ENCODE measurements at places on chromosomes 2 and 18.
A peak's percentile ranks its signal among the peaks of the same experiment; 100 is the strongest.

DNA sequence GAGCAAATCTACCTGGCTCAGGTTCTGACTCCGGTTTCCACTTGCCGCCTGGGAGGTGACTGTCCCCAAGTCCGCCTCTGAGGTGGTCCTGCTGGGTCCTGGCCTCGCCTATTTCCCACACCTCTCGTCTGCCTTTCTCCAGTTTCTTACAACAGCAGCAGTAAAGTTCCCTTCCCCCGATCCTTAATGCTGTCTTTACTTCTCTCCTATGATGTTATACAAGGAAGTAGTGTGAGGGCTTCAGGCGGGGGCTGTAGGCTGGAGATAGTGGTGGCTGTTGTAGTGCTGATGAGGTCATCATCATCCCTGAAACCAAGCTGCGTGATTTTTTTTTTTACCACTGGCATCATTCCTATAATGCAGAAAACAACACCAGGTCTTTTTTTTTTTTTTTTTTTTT, 18.9 kb downstream of the TGIF1 start:
- no peak for DNase-seq

- DNase-seq: no peak
These were observed 70.4 kb upstream of the CDH19 start for GRCh38 chr18:66674286-66674685.

- DNase-seq: no peak
These were observed 149.7 kb upstream of the ZNF236 start for GRCh38 chr18:76672627-76673026.

DNA sequence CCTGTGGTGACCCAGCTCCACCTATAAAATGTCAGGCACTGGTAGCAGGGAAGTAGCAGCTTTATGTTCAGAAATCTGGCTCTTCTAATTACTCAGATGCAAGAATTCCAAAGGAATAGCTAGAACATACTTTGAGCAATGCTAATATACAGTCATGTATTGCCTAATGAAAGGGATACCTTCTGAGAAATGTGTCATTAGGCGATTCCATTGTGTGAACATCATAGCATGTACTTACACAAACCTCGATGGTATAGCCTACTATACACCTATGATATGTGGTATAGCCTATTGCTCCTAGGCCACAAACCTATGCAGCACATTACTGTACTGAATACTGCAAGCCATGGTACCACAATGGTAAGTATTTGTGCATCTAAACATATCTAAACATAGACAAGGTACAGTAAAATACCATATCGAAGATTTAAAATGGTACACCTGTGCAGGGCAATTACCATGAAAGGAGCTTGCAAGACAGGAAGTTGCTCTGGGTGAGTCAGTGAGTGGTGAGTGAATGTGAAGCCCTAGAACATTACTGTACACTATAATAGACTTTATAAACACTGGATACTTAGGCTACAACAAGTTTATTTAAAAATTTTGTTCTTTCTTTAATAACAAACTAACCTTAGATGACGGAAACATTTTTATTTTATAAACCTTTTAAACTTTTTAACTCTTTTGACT, 50.3 kb upstream of the ETAA1 start:
- no peak for DNase-seq

- no peak for DNase-seq
These were observed 127.9 kb upstream of the SH3BP4 start for GRCh38 chr2:234823877-234824376.

DNA sequence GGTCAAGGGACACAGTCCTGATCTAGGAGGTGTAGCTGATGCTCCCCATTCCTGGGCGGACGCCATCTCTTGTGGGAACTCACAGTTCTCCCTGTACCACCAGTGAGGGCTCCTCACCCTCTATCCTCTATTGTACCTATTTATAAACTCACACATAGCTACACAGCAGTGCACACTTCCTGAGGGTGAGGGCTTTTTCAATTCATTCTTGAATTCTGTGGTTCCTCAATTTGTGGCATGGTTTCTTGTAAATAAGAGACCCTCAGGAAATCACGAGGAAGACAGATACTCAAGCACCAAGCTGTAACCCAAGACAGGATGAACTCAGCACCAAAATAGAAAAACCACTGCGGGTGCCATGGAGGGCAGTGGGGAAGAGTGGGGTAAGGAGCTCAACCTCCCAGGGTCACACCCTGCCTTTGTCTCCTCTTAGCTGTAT, 245.9 kb upstream of the PXDN start:
- no peak for DNase-seq

- no peak for DNase-seq
These were observed 24.7 kb upstream of the FAM124B start for GRCh38 chr2:224426656-224427055.

DNA sequence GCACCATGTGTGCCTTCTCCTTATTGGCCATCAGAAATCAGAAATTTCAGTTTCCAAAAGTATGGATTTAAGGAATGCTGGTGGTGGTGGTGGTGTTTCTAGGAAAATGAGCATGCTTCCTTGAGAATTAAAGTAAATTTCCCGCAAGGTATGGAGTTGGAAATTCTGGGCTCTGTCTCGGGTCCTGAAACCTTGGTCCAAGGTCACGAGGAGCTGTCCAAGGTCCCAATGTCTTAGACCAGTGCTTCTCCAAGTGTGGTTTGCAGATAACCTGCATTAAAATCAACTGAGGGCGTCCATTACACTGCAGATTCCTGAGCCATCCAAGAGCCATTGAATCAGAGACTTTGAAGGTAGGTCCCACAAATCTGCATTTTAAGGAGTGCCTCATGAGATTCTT, 210.9 kb upstream of the PKDCC start:
- DNase-seq: peak; percentile 28

DNA sequence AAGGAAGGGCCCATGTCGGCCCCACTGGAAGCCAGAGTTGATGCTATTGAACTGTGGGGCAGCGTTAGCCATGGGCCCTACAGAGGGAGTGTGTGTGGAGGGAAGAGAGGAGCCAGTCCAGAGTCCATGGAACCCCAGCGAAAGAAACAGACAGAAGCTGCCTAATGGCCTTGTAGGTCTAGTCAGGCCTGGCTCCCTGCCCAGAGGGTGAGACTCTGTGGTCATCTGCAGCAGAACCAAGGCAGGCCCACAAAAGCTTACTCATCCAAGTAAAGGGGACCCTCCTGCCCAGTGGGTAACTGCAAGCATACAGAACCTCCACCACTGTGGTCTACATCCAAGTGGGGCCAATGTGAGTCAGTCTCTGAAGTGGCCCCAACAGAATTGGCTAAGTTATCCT, 439.8 kb downstream of the TGIF1 start:
- DNase-seq: no peak

DNA sequence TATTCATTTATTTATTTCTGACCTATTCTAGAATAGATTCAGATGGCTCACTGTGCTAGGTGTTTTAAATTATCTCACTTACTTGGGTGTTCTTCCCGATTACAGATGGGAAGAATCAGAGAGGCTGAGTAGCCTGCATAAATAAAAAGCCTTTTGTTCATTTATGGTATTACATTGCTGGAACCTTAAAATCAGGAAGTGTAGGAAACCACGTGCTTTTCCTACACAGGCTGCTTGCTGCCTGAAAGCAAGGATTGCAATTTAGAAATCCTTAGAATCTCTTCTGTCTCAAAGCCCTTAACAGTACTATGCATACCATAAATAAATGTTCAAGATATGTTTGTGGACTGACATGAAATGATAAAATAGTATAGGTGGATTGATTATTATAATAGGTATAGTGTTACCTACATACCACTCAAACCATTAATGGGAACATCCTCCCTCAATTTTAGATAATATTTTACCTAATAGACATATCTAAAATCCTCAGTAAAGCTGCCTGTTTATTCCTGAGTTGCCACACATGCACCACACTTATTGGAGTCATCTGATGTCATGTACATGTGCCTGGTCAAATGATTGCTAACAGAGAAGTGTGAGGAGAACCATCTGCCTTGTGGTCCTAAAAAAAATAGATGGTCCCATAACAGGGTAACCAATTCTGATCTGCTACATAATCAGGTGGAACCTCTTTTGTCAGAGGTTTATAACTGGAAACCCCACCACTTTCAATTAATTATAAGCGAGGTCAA, 73.5 kb upstream of the C2orf15 start:
- DNase-seq: no peak

GRCh38 chr2:42127425-42128424, 41.4 kb upstream of the EML4 start:
- no peak for DNase-seq

- DNase-seq: no peak
These were observed 45.2 kb downstream of the ADNP2 start for GRCh38 chr18:80154293-80154692.

GRCh38 chr18:51132256-51132935, 65.1 kb downstream of the MEX3C start:
- no peak for DNase-seq

DNA sequence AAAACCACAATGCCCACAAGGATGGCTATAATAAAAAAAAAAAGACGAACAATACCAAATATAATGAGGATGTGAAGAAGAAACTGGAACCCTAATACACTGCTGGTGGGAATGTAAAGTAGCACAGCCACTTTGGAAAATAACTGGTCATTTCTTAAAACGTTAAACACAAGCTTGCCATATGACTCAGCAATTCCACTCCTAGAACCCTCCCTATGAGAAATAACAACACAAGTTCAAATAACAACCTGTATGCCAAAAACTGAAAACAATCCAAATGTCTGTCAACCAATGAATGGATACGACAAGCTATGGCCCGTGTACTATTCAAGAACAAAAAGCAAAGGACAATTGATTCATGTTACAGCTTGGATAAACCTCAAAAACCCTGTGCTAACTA, 7.0 kb upstream of the ALPK2 start:
- no peak for DNase-seq

GRCh38 chr18:10518595-10519255, 7.1 kb upstream of the NAPG start:
- DNase-seq: no peak

DNA sequence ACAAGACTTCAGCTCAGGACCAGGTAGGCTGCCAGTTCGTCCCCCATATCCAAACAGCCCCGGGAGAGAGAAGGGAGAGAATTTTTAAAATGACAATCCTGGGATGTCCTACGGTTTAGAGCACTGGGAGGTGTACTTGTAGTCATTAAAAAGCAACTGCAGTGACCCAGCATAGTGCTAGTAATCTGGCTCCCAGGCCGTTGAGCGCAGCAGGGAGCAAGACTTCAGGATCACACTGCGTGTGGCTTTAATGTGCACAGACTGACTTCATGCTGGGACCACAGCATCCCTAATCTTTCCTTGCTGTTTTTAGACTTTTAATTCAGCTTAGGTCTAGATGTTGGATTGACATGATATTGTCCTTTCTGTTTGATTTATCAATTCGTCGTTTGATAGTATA, 219.3 kb upstream of the FOSL2 start:
- no peak for DNase-seq

DNA sequence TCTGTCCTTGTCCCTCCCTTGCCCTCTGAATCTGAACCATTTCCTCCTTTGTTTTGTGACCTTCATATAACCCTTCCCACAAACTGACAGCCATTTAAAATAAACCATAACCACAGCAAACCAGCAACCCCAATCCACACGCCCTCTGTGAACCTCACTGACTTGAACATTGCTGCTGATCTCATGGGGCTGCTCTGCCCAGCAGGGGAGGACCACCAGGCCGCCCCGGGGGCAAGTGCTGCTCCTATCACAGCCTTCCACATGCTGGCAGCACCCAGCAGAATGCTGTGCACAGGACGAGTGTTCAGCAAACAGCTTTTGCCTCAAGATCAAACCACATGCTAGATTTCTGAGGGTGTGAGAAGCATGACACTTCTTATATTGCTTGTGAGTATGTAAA, 73.9 kb upstream of the UXS1 start:
- DNase-seq: no peak

GRCh38 chr2:5703166-5703565, 11.0 kb downstream of the SOX11 start:
- DNase-seq: no peak

DNA sequence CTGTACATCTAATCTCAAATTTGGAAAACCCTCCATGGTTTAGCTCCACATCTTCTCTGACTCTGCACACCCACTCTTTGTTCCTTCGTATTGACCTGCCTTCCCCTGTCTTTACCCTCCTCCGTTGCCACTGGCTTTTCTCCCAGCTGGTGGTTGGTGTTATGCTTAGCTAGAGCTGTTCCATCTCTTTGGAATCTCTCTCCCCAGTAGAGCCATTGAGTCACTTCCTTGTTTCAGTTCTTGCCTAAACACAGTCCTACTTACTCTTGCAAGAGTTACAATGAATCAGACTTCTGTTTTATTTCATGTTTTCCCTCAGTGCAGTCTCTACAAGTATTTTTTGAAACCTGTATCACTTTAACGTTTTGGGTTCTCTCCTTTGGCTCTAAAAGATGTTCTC, 263.9 kb downstream of the LTBP1 start:
- DNase-seq: no peak

DNA sequence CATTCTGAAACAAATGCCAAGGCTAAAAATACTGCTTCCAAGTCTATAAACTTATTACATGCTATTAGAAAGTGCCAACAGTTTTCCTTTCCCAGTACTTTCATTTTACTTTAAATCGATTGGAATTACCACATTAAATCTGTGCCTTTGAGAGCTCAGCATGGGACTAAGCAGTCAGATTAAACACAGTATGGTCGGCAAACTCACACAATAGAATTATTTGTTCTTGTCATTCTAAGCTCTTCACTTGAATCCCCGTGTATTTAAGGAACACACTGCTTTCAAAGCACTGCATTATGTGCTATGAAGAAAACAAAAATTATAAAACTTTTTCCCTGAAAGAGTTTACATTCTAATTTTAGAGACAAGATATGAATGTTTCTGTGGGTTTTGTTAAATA, 444.4 kb upstream of the SLC39A10 start:
- DNase-seq: no peak

GRCh38 chr2:56523816-56524215, 340.0 kb downstream of the CCDC85A start:
- DNase-seq: no peak

GRCh38 chr2:12081481-12082210, 335.2 kb downstream of the LPIN1 start:
- DNase-seq: no peak

GRCh38 chr18:60188958-60189357, 183.6 kb downstream of the MC4R start:
- no peak for DNase-seq

GRCh38 chr18:44134447-44134846, 546.2 kb upstream of the SETBP1 start:
- no peak for DNase-seq

- DNase-seq: no peak
These were observed 65.4 kb downstream of the PDE1A start for GRCh38 chr2:182361477-182361876.

DNA sequence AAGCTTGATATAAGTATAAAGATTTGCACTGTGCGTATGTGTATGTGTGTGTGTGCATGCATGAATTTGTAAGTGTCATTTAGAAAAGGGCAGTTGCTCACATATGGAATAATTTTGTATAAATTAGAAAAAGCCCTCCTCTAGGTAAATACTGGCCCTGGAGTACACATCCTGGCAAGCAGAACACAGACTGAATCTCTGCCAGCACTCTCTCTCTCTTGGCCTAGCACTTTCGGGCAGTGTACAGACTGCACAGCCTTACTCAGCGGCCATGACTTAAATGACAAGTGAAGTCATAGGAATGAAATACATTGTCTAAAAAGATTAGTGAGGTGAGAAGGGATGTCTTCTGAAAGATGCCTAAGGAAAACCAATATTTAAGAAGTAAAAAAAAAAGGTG, 214.1 kb downstream of the RDH14 start:
- DNase-seq: no peak

Data from SK-N-MC (cell line).